T-cell (primary cell): ENCODE measurements at places on chromosomes 3 and 15. TPM values are rescaled to one million over a fixed set of nuclear protein-coding genes. Genes with fewer than 3 reads are reported as not detected.

- no peaks in the 10 kb centered on the region for H3K36me3 ChIP-seq
- no peak overlapping the region for H3K4me3 ChIP-seq
- H3K27me3 ChIP-seq = peaks cover 2% of the 10 kb centered on the region
- H3K4me1 ChIP-seq = no peaks in the 10 kb centered on the region
- DNase-seq = no peak
These were observed 60.2 kb downstream of the TMEM44 start for GRCh38 chr3:194572944-194573491.

The FBXW12 gene
- not detected for total RNA-seq

GRCh38 chr3:46112984-46113383, 85.7 kb upstream of the XCR1 start:
- no peak overlapping the region for H3K4me3 ChIP-seq
- H3K36me3 ChIP-seq = no peaks in the 10 kb centered on the region
- H3K27ac ChIP-seq = no peak overlapping the region
- no peaks in the 10 kb centered on the region for H3K27me3 ChIP-seq
- peaks cover 24% of the 10 kb centered on the region for H3K4me1 ChIP-seq

The ALDH1A3 gene
- total RNA-seq = not detected

- no peaks in the 10 kb centered on the region for H3K27me3 ChIP-seq
- H3K36me3 ChIP-seq = no peaks in the 10 kb centered on the region
- no peak overlapping the region for H3K4me3 ChIP-seq
- no peak for DNase-seq
These were observed 23.6 kb downstream of the VEPH1 start for GRCh38 chr3:157479464-157480243.

DNA sequence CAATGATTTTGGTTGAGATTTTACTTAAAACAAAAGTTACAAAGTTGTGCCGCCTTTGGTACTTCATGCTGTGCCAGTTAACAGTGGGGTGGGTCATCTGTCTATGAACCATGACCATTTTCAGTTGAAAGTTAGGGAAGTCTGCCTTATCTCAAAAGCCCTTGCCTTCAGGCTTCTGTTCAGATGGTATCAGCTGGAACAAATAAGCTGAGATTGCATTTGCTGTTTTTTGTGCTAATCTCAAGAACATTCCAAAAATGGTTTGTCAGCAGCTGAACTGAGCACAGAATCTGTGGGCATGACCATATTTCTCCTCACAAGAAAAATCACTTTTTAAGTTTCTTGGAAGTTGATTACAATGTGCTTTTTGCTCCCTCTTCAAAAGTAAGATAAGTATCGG, 142.3 kb downstream of the IL5RA start:
- H3K36me3 ChIP-seq = no peaks in the 10 kb centered on the region
- H3K27me3 ChIP-seq = no peaks in the 10 kb centered on the region
- H3K27ac ChIP-seq = no peak overlapping the region
- no peak for DNase-seq
- no peak overlapping the region for H3K4me3 ChIP-seq
- H3K4me1 ChIP-seq = no peaks in the 10 kb centered on the region

The AADACL2 gene
- not detected for total RNA-seq

DNA sequence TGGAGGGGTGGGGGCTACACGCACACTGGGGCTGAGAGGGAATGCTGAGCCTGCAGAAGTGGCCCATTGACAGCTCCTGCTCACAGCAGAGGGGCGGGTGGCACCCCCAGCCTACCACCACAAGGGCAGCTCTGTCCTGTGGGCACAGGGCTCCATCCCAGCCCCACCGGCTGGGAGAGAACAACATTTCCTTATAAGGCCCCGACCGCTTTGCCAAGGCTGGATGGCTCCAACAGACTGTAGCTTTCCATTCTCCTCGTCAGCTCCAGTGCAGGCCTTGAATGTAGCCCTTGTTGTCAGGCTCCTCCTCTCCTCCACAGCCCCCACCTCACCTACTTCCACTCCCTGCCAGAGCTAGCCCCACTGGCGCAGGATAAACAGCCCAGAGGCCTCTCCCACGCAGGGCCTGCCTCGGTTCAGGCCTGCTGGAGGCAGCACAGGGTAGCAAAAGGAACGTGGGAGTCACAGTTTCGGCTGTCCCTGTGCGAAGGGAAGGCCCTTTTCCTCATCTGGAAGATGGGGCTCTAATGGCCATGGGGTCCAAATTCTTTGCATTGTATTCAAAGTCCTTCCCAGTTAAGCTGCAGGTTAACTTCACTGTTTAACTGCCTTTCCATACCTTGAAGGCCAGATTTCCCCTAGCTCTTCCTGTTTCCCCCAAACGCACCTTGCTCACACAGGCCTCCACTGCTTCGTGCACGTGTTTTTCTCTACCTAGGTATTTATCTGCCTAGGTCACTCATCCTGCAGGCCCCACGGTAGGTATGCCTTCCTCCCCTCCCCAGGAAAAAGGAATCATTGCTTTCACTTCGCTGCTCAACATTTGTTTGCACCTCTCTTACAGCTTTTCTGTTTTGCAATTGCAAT, 101.6 kb upstream of the LPP start:
- no peak overlapping the region for H3K4me3 ChIP-seq
- H3K4me1 ChIP-seq = peaks cover 14% of the 10 kb centered on the region
- DNase-seq = no peak
- H3K36me3 ChIP-seq = no peaks in the 10 kb centered on the region
